ENCODE measurements at places on chromosomes 12 and 14.

GRCh38 chr14:37131205-37131604 lies 41.2 kb downstream of the SLC25A21 start:
- peak; percentile 2 for DNase-seq

DNA sequence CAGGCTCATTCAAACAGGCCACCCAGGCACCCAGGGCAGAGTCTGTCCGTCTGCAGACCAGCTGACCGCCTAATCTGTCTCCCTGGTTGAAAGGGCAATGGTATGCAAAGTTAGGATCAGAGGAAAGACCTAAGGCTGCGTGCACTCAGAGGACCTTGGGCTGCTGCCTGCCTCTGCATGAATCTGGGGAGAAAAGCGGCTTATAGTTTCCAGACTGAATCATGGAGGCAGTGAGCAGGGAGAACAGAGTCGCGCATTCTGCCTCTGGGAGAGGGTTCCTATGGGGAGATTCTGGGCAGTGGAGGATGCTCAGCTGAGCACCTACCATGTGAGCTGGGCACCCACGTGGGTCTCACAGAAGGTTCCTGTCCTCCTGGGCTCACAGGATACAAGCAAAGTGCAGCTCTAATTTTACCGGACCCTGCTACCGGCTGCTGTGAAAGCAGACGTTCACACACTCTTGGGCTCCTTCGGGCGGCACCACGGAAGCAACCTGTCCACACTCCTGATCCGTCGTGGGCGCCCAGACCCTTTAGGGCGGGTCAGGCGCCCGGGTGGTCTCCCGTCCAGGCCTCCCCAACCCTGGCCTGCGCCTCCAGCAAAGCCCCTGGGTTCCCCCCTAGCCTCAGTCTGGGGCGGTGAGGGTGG lies 772 bp downstream of the SCARB1 start:
- peak; percentile 32 for DNase-seq

- DNase-seq = no peak
Observed at GRCh38 chr12:21539797-21540196, 13.7 kb downstream of the SPX start.

- DNase-seq = no peak
Observed at GRCh38 chr14:93855737-93856136, 67.5 kb upstream of the PRIMA1 start.

DNA sequence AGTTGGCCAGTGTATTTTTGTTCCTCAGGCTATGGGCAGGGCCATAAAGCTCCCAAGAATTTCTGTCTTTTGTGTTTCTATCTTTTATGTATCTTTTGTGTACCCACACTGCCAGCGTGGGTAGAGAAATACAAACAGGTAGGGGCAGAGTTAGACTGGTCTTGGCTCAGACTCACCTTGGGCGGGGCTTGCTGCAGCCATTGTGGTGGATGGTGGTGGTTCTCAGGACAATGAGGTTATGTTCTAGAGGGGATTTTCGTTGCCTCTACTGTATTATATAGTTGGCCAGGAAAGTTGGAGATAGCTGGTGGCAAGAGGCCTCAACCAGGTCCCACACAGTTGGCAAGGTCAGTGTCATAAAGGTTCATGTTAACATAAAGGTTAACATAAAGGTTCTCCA lies 977.5 kb upstream of the LRFN5 start:
- DNase-seq = no peak

DNA sequence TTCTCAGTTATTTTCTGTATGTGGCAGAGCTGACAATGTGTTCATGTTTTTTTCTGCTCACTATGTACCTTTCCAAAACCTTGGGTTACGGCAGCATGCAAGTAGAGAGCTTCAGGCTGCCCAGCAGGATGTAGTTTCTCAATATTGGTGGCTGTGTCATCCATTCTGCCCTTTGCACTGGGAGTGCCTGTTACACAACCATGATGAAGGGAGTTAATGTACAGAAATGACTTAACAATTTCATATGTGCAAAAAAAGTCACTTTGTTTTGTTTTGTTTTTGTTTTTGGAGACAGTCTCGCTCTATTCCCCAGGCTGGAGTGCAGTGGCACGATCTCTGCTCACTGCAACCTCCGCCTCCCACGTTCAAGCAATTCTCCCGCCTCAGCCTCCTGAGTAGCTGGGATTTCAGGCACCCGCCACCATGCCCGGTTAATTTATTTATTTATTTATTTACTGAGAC lies 6.1 kb upstream of the CNIH1 start:
- no peak for DNase-seq

DNA sequence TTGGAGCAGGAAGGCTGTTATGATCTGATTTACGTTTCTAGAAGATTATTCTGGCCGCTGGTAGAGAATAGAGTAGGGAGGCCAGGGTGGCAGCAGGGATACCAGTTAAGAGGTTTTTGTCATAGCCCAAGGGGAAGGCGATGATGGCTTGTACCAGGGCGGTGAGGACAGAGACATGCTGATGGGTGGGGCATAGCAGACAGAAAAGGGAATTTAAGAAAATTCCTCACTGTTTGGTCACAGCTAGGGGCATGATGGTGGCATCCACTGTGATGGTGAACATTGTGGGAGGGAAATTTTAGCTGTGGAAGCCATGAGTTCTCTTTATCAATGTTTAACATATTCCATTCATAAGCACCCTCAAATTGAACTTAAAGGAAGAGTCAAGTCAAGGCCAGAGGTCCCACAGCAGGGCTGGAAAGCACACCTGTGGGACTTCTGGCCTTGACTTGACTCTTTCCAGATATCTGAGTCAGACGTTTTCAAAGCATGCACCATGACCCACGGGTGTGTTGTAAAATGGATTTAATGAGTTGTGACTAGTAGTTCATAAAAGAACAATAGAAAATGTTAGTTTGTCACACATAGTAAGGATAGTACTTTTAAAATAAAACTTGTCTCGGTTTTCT lies 134.6 kb downstream of the CHST11 start:
- DNase-seq = no peak

- DNase-seq = no peak
Observed at GRCh38 chr14:95380350-95381042, 60.8 kb upstream of the CLMN start.

DNA sequence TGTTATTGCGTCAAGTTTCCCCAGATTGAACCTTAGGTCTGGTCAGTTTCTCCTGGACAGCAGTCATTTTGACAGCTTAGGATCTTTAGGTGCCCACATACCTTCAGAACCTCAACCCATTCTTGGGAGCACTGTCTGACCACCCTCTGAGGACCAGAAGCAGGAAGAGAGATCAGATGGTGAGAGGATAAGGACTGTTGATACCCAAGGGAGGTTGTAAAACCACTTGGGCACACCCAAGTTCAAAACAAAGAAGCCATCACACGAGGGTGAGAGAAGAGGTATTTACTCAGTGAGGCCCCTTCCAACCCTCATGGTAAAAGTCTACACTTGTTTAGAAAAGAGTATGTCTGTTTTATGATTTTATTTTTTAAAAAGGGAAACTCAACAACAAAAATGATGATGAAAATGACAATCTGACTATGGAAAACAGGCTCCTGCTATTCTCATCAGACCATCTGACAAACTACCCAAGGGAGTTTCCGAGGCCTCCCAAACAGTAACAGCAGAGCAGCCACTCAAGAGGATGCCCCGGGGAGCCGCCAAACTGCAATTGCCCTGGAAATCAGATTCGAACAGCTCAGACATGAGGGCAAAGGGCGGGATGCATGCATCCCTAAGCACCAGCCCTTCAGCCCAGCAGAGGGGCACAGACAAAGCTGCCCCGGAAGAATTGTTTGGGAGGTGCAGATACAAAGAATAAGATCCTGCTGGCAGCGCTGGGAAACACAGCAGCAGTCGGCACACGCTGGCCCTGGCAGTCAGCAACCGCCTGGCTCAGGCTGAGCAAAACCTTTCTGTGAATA lies 162.6 kb upstream of the PLEKHG7 start:
- DNase-seq = no peak

GRCh38 chr14:91187271-91187670 lies 57.2 kb downstream of the GPR68 start:
- no peak for DNase-seq

DNA sequence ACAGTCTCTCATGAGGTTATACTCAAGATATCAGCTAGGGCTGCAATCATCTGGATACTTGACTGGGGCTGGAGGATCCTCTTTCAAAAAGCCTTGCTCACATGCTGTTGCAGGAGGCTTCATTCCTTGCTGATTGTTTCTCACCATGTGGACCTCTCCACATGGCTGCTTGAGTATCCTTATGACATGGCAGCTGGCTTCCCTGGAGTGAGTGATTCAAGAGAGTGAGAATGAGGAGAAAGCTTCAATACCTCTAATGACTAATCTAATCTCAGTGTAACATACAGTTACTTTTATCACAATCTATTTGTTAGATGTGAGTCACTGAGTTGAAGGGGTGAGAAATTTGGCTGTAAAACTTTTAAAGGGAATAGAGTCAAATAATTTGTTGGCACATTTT lies 14.4 kb upstream of the SDR39U1 start:
- no peak for DNase-seq

GRCh38 chr14:48325486-48325885 lies 650.1 kb upstream of the MDGA2 start:
- DNase-seq = no peak

- no peak for DNase-seq
Observed at GRCh38 chr12:110965574-110965973, 45.2 kb upstream of the MYL2 start.

GRCh38 chr14:104693482-104694431 lies 4.3 kb downstream of the INF2 start:
- peak; percentile 23 for DNase-seq

DNA sequence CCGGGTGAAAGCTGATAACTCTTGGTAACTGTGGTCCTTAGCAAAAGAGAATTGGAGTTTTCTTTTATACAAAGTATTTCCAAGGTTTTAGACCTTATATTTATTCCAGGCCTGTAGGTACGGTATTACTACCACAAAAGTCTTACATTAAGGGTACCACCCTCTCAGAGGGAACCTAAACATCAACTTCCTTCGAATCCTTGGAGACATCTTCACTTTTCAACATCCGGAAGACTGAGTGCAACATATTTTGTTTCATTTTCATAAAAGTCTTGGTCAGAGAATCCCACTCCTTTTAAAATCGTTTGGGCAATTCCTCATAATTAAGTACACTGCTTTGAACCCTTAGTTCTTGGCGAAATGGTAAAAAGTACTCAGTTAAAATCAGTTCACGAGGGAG lies 1.2 kb downstream of the CNOT2 start:
- no peak for DNase-seq

DNA sequence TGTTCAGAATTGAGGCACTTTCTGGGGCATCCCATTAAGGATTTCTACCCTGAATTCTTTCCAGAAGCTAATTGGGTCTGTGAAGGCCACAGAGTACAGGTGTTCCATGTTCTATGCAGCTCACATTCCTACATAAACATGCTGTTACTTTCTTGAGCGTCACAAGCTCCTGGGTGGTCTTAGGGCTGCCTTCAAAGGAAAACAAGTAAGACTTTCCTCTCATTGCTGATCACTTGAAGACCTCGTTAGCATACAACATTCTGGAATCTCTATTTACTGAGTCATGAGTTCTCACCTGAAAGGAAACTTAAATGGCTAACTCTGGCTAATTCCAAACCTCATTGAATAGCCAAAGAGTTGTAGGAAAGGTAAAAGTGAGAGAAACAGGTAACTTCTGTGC lies 63.0 kb upstream of the HMGA2 start:
- no peak for DNase-seq

DNA sequence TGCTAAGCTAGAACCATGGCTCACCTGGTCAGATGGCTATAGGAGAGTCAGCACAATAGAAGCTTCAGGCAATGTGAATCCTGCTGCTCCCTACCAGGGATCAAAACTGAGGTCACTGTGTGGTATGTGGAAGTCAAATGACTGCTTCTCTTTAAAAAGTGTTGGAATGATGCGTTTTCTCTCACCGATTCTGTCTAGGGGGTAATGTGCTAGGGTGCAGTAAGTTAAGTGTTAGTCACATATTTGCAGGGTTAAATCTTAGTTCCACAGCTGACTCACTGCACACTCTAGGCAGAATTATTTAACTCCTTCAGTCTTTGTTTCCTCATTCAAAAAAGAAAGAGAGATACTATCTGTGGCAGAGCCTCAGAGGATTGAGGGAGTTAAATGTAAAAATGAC lies 696.6 kb downstream of the DIO2 start:
- DNase-seq = no peak

- DNase-seq = no peak
Observed at GRCh38 chr12:46509135-46509534, 136.6 kb upstream of the SLC38A2 start.

DNA sequence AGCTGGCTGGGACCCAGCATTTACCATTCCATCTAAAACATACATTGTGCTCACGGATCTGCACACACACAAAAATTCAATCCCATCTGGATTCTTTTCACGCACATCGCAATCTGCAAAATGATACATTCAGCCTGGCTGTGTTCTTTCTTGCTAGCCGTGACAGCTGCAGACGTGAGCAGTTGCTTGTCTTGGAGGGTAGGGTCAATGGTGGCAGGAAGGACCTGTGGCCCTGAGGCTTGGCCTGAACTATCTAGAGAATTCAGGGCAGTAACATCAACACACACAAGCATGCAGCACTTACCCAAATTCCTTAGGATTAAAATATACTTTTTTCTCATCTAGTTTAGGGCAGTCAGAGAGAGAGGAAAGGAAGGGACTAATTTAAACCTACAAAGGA lies 72.0 kb downstream of the DICER1 start:
- DNase-seq = no peak

GRCh38 chr14:61375218-61375617 lies 53.8 kb downstream of the PRKCH start:
- no peak for DNase-seq

- no peak for DNase-seq
Observed at GRCh38 chr12:105288311-105288996, 42.0 kb upstream of the C12orf75 start.

- no peak for DNase-seq
Observed at GRCh38 chr14:67313153-67313552, 46.5 kb downstream of the ATP6V1D start.

DNA sequence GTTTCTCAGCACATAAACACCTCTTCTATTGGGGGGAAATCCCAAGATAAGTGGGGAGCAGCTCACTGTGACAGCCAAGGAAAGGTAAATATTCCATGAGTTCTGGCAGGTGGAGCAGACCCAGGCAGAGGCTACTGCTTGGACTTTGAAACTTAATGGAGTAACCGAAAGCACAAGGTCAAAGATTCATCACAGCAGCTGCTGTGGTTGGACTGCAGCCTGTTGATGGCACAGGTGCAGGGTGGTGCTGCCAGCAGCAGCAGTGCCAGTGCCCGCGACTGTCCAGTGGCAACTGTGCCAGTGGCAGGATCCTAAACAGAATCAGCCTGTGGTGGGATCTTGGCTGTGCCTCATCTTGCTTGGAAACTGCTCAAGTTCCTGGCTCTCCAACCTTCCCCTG lies 81.4 kb upstream of the ARID2 start:
- DNase-seq = no peak

GRCh38 chr14:44940211-44940610 lies 21.5 kb downstream of the KLHL28 start:
- DNase-seq = no peak

GRCh38 chr12:68285541-68285940 lies 32.1 kb upstream of the IL22 start:
- no peak for DNase-seq

- peak; percentile 32 for DNase-seq
Observed at GRCh38 chr12:54378796-54379397, 5.6 kb downstream of the ZNF385A start.

DNA sequence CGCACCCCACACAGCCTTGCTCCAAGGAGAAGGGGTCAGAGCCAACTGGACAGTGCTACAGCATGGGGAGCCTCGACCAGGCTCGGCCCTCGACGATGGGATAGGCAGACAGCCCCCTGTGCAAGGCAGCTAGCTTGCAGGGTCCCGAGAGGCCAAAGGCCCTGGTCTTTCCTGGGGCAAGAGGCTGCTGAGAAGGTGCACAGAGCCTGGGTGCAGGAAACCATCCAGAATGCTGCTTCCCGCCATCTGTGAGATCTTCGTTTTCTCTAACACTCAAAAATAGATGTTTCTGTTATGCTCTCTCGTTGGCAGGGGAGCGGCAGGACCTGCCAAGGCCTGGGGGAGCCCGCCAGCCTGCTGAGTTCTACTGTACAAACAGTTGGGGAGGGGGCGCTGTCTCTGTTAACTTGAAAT lies 168.0 kb upstream of the RTL1 start:
- DNase-seq = no peak

All from nucleus accumbens (tissue), 56 donors.